Glutamatergic neuron (in vitro differentiated cells): ENCODE measurements at places on chromosomes 4 and X.

- H3K27ac ChIP-seq = no peak overlapping the region
- H3K4me3 ChIP-seq = no peak overlapping the region
- peaks cover 10% of the 10 kb centered on the region for H3K4me1 ChIP-seq
- no peak for DNase-seq
Observed at GRCh38 chr4:17690898-17691297, 76.5 kb downstream of the MED28 start.

DNA sequence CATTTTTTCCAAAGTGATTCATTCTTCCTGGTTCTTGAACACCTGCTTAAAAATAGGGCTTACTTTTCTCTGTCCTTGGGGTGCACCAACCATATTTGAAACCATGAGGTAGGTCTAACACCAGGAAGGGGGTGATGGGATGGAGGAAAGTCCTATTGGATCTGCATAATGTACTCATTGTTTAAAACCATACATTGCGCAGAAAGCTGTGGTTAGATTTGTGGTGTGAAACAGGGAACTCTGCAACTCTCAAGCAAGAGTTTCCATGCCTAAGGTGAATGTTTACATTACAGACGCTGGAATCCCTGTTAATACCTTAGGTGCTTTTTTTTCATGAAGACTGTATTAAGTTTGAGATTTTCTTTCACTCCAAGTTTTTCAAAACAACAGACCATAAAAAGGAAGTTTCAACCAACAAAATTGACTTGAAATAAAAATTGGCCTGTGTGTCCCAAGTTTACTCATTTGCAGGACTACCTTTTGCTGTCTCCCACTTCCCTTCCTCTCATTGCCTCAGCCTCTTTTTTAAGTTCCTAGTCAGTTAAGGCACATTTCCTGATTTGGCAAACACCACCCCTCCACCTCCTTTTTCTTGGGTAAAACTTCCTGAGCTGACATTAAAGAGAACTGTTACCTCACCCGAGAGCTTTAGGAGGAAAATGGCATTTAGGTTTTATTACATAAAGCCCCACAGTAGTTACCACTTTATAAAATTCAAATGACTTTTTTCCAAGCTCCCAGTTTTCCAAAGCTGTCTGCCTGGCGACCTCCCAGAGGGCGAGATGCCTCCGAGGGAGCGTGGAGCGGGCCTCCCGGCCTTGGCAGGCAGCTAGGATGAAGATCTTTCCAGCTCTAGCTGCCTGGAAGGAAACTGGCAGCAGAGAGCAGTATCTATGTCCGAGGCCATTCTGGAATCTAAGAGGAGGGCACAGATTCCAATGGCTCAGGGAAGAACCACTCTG, 47.9 kb upstream of the RBPJ start:
- peaks cover 3% of the 10 kb centered on the region for H3K4me1 ChIP-seq
- DNase-seq = no peak
- H3K27me3 ChIP-seq = no peaks in the 10 kb centered on the region

- H3K36me3 ChIP-seq = peaks cover 7% of the 10 kb centered on the region
- H3K27ac ChIP-seq = no peak overlapping the region
- H3K4me3 ChIP-seq = no peak overlapping the region
- no peak for DNase-seq
Observed at GRCh38 chrX:40952855-40953254, 132.4 kb upstream of the USP9X start.

DNA sequence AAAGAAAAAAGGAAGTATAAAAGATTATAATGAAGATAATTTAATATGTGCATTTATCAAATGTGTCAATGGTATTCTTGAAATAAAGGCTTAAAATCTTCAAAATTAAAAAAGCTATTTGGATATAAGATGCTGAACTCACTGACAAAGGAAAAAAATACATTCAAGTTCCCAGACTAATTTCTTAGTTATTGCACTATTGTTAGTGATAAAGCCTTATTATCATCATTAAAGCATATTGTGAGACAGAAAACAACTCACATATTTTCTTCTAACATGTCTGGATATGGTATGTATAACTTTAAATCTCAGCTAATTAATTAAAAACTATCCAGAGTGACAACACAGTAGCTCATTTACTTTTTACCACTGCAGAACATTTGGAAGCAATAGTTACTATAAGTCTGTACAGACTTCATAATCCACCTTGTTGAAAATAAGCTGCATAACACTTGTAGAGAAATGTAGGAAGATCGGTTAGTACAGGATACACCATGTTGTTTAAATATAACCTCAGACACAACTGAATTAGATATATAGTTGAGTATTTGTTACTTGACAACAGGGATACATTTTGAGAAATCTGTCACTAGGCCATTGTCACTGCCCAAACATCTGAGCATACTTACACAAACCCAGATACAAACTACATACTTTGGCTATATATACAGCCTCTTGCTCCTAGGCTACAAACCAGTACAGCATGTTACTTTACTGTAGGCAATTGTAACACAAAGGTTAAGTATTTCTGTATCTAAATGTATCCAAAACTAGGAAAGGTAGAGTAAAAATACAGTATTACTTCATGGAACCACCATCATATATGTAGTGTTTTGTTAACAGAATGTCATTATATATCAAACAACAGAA, 12.8 kb upstream of the FAM200B start:
- H3K27me3 ChIP-seq = no peaks in the 10 kb centered on the region
- no peaks in the 10 kb centered on the region for H3K4me1 ChIP-seq
- no peak overlapping the region for H3K4me3 ChIP-seq
- H3K36me3 ChIP-seq = no peaks in the 10 kb centered on the region
- H3K27ac ChIP-seq = no peak overlapping the region
- DNase-seq = no peak

DNA sequence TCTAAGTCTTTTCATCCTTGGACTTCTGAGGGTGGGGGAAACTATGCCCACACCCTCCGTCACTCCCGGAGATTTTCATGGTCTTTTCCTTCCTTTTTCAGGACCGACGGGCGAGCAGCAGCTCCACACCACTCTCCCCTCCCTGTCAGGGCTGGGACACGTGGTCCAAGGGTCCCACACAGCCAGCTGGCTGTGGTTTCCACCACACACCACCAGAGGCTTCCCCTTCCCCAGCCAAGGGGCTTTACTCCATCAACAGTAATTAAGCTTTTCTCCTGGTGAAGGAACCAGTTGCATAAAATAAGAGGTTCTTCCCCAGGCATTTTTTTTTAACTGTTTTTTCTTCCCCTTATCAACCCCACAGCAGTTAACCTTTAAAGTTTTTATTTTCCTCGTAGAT, 453.9 kb downstream of the GPAT3 start:
- no peaks in the 10 kb centered on the region for H3K4me1 ChIP-seq
- H3K36me3 ChIP-seq = no peaks in the 10 kb centered on the region
- no peak overlapping the region for H3K4me3 ChIP-seq
- H3K27me3 ChIP-seq = no peaks in the 10 kb centered on the region
- DNase-seq = no peak
- no peak overlapping the region for H3K27ac ChIP-seq

DNA sequence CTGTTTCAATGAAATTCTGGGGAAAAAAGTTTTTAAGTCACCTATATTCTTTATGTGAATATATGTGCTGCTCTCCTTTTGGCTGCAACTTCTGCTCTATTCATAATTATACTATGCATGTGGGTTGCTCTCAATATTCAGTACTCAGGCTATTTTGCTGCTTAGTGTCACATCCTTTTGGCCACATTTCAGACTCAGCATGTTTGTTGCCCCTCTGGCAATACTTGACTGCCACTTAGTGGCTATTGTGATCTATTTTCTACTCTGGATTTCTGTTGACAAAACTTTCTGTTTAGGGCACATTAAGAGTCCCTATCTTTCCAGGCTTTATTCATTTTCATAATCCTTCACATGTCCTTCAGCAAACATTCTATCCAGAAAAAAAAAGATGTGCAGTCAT, 15.8 kb upstream of the CT45A1 start:
- no peaks in the 10 kb centered on the region for H3K4me1 ChIP-seq
- H3K27ac ChIP-seq = no peak overlapping the region
- no peaks in the 10 kb centered on the region for H3K27me3 ChIP-seq
- H3K4me3 ChIP-seq = no peak overlapping the region
- no peaks in the 10 kb centered on the region for H3K36me3 ChIP-seq

DNA sequence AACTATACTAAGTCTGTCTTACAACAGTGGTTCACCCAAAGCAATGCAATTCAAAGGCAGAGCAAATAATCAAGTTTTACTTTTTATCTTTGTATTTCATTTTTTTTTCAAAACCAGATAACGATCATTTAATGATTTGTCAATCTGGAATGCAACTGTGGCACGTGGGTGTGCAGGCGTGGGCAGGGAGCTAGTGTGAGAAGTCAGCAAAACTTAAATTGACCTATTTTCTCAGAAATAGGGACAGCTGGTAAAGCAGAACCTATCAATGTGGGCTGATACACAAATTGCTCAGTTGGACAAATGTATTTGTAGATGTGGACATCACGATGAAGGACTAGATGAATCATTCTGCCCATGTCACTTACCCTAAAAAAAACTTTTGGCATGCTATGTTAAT, 105.6 kb downstream of the CBLL2 start:
- no peak overlapping the region for H3K27ac ChIP-seq
- H3K4me3 ChIP-seq = no peak overlapping the region
- no peaks in the 10 kb centered on the region for H3K27me3 ChIP-seq
- no peaks in the 10 kb centered on the region for H3K4me1 ChIP-seq
- H3K36me3 ChIP-seq = no peaks in the 10 kb centered on the region
- DNase-seq = no peak

- no peak for DNase-seq
- no peaks in the 10 kb centered on the region for H3K36me3 ChIP-seq
- H3K4me1 ChIP-seq = no peaks in the 10 kb centered on the region
- no peak overlapping the region for H3K27ac ChIP-seq
Observed at GRCh38 chr4:89528526-89529133, 221.0 kb upstream of the GPRIN3 start.

GRCh38 chr4:42607011-42607726, 49.7 kb downstream of the ATP8A1 start:
- H3K4me3 ChIP-seq = no peak overlapping the region
- peaks cover 27% of the 10 kb centered on the region for H3K4me1 ChIP-seq
- H3K36me3 ChIP-seq = no peaks in the 10 kb centered on the region
- no peak for DNase-seq
- no peak overlapping the region for H3K27ac ChIP-seq
- H3K27me3 ChIP-seq = peaks cover 2% of the 10 kb centered on the region

DNA sequence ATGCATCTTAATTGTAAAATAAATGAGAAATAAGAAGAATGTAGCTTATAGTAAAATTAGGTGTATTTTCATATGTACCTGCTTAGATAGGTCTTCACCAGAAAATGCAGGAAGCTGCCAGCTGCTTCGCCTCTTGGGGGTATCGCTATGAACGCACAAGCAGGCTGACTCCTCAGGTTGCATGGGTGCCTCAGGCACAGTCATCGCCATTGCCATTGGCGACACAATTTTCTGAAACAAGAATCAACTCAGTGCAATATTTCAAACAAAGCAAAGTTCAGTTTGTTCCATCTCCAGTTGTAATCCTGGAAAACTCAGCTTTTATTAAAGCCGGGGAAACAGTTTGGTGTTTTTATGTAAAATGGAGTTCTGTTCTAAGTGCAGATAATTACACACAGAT, 29.7 kb downstream of the STOX2 start:
- peaks cover 2% of the 10 kb centered on the region for H3K27me3 ChIP-seq
- H3K4me1 ChIP-seq = peaks cover 32% of the 10 kb centered on the region
- no peak for DNase-seq
- H3K4me3 ChIP-seq = no peak overlapping the region

DNA sequence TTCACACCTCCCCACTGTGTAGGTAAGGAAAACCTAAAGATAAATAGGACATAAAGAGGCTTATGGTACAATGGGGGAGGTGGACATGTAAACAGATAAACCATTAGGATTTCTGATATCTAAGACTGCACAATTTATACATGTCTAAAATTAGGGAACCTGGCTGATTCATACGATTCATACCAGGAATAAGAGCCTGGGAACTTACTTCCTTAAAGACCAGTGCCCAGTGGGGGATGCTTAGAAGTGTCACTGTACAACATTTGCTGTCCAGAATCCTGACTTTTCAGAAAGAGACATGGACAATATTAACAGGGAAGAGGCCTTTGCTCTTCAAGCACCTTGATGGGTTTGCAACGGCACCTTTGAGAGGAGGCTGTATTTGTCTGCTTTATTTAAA, 116.8 kb upstream of the KIT start:
- no peaks in the 10 kb centered on the region for H3K36me3 ChIP-seq
- H3K4me3 ChIP-seq = no peak overlapping the region
- peaks cover 2% of the 10 kb centered on the region for H3K27me3 ChIP-seq
- no peak overlapping the region for H3K27ac ChIP-seq

DNA sequence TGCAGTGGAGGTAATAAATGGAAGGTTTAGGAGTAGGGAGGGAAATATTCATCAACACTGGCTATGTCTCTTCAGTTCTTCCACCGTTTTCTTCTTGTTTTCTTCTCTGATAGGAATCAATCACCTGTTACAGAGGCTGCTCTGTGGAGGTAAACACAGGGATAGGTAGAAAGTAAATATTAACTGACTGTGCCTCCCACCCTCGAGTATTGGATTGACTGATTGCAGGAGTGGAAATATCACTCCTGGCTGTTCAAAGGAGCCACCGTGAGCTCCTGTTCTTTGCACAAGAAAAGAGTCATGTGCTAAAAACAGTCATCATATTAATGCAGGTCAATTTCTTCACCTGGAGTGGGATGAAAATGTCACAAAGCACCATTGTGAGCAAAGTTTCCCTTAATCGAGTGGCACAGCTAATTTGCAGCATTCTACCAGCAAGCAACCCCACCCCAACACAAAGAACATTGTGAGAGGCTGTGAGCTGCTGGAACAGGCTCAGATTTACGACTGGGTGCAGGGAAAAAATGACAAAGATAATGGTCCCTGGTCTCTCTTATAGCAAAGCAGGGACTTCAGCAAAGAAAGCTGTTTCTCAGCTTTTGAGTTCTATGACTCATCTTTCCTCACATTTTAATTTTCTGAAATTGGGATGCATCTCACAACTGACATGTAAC, 113.7 kb upstream of the TSPAN5 start:
- H3K4me1 ChIP-seq = no peaks in the 10 kb centered on the region
- H3K27me3 ChIP-seq = no peaks in the 10 kb centered on the region
- DNase-seq = no peak
- H3K27ac ChIP-seq = no peak overlapping the region

DNA sequence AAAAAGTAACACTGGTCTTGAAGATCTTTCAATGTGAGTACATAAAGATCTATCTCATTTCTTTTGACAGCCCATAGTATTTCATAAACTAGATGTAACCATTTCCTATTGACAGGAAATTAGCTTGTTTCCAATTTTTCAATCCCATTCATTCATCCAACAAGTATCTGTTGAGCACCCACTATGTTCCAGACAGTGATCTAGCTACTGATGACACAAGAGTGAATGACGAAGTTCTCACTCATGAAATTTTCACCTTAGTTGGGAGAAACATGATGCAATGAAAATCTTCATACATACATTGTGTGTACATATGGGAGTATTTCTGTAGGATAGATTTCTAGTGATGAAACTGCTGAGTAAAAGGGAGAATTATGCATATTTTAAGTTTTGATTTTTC, 1.7 kb downstream of the CD38 start:
- no peak for DNase-seq
- H3K27me3 ChIP-seq = peaks cover 6% of the 10 kb centered on the region
- peak overlapping the region; percentile 90 for H3K4me3 ChIP-seq
- peaks cover 11% of the 10 kb centered on the region for H3K4me1 ChIP-seq

- no peaks in the 10 kb centered on the region for H3K36me3 ChIP-seq
- no peak for DNase-seq
- H3K27me3 ChIP-seq = peaks cover 2% of the 10 kb centered on the region
- no peaks in the 10 kb centered on the region for H3K4me1 ChIP-seq
- no peak overlapping the region for H3K27ac ChIP-seq
Observed at GRCh38 chr4:19191979-19192650, 1059.6 kb upstream of the SLIT2 start.
